ENCODE measurements at places on chromosomes 2 and 18.

- DNase-seq: no peak
Observed at GRCh38 chr2:58852243-58852642, 611.1 kb upstream of the FANCL start.

- no peak for DNase-seq
Observed at GRCh38 chr2:20073460-20073859, 22.0 kb upstream of the LAPTM4A start.

DNA sequence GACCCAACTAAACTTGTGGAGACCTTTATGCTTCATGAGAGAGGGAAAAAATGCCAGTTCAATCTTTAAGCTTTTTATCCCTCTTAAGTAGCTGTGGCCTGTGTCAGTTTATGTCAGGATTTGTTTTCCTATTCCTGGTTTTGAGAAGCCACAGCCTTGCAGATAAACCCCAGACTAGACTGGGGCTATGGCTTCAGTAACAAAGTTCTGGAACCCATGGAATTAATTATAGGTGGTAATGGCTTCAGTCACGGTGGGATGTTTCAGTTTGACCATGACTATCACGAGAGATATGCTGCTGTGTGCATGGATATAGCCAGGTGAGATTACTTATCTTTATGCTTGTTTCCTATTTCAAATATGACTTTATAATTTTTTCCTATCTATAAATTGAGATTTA is 134.8 kb downstream of the RAPGEF4 start:
- no peak for DNase-seq

GRCh38 chr2:239381709-239382134 is 19.1 kb downstream of the HDAC4 start:
- no peak for DNase-seq

DNA sequence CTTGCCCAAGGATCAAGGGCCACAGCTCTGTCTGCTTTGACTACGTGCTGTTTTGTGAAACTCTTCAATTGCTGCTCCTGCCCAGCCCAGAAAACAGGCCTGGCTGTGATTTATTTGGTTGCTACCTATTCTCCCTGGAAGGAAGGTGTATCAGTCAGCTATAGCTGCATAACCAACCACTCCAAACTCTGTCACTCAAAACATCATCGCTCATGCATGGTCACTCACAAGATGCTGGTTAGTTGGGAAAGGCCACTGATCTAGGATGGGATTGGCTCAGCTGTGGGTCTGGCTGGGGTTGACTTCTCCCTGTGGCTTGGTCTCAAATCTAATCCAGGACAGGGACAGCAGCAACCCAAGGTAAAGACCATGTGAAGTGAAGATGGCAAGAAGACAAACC is 14.6 kb downstream of the TEX51 start:
- DNase-seq: no peak

All from NCI-H1436 treated with DMSO at 0.1 percent for 48 hours (cell line).